ENCODE measurements at places on chromosomes 1 and 21. TPM values are rescaled to one million over a fixed set of nuclear protein-coding genes. Genes with fewer than 3 reads are reported as not detected.
A peak's percentile ranks its signal among the peaks of the same experiment; 100 is the strongest.

- no peaks in the 10 kb centered on the region for H3K36me3 ChIP-seq
- no peaks in the 10 kb centered on the region for H3K4me1 ChIP-seq
- no peak for DNase-seq
- no peak overlapping the region for H3K27ac ChIP-seq
- H3K4me3 ChIP-seq = no peak overlapping the region
- no peaks in the 10 kb centered on the region for H3K27me3 ChIP-seq
Measured at GRCh38 chr1:246003442-246003730, 503.7 kb downstream of the SMYD3 start.

SDCCAG8 gene
- 18.3 TPM for total RNA-seq

GRCh38 chr1:46820076-46820475 is 21.2 kb downstream of the CYP4B1 start:
- DNase-seq = no peak
- no peaks in the 10 kb centered on the region for H3K4me1 ChIP-seq
- H3K27me3 ChIP-seq = no peaks in the 10 kb centered on the region
- H3K27ac ChIP-seq = no peak overlapping the region

TMEM51 gene
- total RNA-seq = not detected

SPATA45 gene
- total RNA-seq = not detected

DNA sequence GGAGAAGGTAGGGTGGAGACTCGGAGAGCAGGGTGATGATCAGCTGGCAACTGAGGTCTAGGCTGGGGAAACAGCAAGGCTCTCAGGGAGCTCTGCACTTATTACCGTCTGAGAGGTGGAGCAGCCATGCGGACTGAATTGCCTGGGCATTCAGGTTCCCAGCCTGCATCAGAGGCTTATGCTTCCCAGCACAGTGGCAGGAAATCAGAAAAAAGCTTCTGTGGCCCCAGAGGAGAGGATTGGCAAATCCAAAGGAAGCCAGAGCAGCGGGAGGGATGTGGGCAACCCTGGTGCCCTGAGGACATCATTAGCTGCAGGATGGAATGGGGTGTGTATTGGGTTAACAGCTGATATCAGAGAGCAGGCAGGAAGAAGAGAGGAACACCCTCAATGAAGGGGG is 374.1 kb upstream of the POU3F1 start:
- no peaks in the 10 kb centered on the region for H3K36me3 ChIP-seq
- H3K4me1 ChIP-seq = no peaks in the 10 kb centered on the region
- H3K4me3 ChIP-seq = no peak overlapping the region

- H3K4me3 ChIP-seq = no peak overlapping the region
- no peak overlapping the region for H3K27ac ChIP-seq
- DNase-seq = no peak
- H3K36me3 ChIP-seq = no peaks in the 10 kb centered on the region
Measured at GRCh38 chr1:21201650-21202049, 25.0 kb upstream of the EIF4G3 start.

- no peaks in the 10 kb centered on the region for H3K27me3 ChIP-seq
- no peaks in the 10 kb centered on the region for H3K36me3 ChIP-seq
- H3K27ac ChIP-seq = no peak overlapping the region
- peak; percentile 48 for DNase-seq
- H3K4me1 ChIP-seq = peaks cover 6% of the 10 kb centered on the region
- H3K4me3 ChIP-seq = no peak overlapping the region
Measured at GRCh38 chr1:206030714-206031113, 7.0 kb upstream of the CTSE start.

NBPF14 gene
- 12.9 TPM for total RNA-seq

RBP7 gene
- not detected for total RNA-seq

LCK gene
- total RNA-seq = 187 TPM

PDC gene
- not detected for total RNA-seq

DNA sequence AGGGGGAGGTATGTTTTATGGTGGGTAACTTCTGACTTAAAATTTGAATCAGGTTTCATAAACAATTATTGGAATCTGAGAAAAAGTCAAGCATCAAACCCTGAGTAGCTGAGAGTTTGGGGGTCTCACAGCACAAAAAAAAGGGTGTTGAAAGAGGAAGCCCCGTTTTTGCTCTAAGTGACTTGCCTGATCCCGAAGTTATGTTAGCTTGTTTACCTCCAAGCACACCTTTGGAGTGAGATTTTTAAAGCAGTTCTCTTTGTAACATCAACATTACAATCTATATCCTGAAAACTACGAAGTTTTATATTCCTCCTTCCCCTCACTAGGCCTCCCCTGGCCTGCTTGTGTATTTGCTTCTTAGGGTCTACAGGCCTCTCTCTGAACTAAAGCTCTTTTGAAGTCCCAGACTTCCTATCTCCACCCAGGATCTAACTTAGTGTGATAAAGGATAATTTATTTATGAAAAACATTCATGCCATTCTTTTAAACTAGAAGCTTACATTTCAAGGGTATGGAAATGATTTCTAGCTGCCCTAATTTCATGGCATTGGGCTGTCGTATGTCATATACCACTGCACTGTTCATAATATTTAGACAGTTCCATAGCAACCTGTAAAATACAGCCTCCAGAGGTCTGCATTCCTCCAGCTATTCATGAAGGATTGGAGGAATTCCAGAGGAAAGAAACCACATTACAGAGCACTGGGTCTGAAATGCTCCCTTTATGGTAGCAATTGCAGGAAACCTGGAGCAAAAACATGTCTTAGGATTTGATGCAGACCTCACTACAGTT is 36.1 kb upstream of the RGS1 start:
- H3K36me3 ChIP-seq = no peaks in the 10 kb centered on the region
- H3K4me1 ChIP-seq = peaks cover 11% of the 10 kb centered on the region
- no peak overlapping the region for H3K4me3 ChIP-seq
- DNase-seq = no peak
- no peaks in the 10 kb centered on the region for H3K27me3 ChIP-seq

GUCA2A gene
- not detected for total RNA-seq
